ENCODE measurements at places on chromosomes 6 and 20.

DNA sequence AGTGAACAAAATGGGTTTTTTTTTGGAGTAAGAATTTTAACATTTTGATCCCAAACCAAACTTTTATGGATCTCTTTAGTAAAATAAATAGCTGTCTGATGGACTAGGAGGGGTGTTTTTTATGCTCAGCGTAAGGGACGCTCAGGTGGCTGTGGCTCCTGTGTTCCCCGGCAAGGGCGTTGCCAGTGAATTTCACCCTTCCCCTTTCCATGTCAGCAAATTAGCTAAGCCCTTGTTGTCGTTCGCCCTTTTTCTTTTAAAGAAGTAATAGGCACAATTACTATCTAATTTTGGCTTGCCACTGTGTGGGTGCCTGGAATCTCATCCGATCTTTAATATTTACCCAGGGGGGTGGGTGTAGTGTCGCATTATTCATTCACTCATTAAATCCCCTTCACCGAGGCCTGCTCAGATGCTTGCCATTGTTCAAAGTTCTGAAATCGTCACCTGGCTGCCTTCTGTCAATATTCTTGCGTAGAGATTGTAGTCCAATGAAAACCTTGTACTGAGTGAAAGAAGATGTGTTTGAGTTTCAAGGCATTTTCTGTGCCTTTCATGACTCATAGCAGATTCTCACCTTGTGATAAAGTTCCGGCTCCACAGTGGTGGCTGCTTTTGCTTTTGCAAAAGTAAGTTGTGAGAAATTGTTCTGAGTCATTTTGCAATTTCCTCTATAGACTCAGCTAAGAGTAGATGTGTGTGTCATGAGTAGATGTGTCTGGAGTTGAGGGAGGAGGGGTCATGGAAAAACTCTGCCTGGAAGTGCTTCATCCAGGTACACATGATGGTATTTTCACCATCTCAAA lies 40.0 kb upstream of the CLDN20 start:
- DNase-seq, result no peak

- no peak for DNase-seq
Measured at GRCh38 chr6:109580519-109580918, 97.5 kb upstream of the ZBTB24 start.

DNA sequence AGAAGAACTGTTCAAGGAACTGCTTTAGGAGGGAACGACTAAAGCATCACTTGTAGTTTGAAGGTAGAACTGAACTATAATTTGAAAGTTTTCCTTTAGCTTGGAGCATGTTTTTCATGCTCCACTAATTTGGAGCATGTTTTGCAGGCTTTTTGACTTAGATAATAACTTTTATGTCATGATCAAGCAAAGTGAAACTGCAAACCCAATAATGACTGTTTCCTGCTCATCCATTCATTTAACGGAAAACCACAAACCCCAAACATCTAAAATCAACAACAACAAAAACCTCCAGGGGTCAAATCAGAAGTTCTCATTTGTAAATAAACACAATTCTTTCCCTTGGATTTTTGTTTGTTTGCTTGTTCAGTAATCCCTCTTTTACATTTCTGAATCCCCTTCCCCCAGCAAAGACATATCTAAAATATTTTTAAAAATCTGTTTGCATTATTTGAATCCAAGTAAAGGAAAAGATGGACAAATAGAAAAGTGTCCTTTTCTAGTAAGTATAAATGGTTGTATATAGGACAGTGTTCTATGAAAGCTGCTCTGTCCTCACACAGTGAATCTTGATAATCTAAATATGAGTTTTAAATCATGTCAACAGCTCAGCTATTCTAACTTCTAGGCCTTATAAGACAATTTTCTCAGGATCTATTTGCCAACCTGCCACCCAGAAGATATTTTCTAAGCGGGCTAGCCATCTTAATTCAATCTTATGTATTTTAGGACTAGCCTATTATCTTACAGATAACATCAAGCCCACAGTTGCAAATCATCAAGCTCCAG lies 2.6 kb downstream of the SIM1 start:
- no peak for DNase-seq

DNA sequence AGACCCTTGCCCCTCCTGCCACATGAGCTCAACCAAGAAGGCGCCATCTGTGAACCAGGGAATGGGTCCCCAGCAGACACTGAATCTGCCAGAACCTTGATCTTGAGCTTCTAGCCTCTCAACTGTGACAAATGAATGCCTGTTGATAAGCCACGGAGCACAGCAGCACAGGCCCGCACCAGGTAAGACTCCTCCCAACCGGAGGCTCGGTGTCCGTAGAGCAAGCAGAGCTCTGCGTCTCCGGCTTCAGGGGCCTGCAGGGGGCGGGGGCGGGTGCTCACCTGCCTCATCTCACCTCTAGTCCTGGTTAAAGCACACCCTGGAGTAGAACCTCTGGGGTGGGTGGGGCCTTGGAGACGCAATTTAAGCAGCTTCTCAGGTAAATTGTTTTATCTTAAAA lies 122.7 kb downstream of the SMOC2 start:
- DNase-seq, result no peak

- no peak for DNase-seq
Measured at GRCh38 chr6:1297746-1298145, 14.2 kb upstream of the FOXQ1 start.

DNA sequence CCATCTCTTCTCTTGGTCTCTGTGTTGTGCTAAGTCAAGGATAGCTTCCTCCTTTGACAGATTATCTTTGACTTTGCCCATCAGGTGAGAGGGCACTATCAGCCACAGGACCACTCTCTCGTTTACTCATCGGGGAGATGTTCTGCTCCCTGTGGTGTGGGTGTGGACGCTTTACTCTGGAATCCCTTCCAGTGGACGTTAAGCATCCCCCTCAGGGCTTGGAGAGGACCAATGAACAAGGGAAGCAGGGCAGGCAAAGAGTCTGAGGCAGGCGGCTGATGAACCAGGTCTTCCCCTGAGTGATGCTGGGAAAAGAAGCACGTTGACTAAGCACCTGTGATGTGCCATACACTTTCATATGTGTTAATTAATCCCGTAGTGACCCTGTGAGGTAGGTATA lies 21.0 kb upstream of the RNF24 start:
- DNase-seq, result no peak

DNA sequence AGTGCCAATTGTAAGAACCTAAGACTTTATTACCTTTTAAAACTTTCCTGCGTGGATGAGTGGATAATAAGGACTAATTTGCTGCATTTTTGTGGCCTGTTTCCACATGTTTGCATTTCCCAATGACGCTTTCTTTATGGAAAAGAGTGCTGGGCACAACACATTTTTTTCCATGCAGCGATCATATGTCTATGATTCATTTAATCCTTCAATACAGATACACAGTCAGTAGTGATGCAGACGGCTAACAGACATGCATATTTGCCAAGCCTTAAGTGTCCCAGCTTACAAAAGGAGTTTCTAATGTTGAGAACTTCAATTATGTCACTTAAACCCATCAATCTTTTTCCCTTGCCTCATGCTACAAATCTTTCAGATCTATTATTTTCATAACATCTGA lies 239.8 kb upstream of the PREP start:
- DNase-seq, result no peak

All from aorta (tissue), 5 donors.